SK-N-SH treated with all-trans-retinoic acid at 6 μM for 48 hours (cell line): ENCODE measurements at places on chromosomes 2 and 18.
A peak's percentile ranks its signal among the peaks of the same experiment; 100 is the strongest.

DNA sequence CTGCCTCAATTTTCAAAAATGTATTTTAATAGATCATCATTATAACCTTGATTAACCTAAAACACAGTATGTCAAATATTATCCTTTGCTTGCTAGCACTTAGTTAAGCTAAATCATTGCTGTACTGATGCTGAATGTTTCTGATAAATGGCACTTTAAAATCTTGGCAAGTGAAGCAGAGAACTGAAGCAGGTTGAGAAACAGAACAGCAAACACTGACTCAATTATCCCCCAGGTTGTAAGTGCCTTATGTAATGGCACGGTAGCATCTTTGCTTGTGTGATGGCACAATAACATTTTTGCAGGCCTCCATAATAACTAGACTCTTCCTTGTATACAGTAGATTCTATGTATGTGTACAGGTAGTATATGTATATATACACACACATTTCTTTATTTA is 33.8 kb downstream of the ARHGAP15 start:
- ATAC-seq: no peak

DNA sequence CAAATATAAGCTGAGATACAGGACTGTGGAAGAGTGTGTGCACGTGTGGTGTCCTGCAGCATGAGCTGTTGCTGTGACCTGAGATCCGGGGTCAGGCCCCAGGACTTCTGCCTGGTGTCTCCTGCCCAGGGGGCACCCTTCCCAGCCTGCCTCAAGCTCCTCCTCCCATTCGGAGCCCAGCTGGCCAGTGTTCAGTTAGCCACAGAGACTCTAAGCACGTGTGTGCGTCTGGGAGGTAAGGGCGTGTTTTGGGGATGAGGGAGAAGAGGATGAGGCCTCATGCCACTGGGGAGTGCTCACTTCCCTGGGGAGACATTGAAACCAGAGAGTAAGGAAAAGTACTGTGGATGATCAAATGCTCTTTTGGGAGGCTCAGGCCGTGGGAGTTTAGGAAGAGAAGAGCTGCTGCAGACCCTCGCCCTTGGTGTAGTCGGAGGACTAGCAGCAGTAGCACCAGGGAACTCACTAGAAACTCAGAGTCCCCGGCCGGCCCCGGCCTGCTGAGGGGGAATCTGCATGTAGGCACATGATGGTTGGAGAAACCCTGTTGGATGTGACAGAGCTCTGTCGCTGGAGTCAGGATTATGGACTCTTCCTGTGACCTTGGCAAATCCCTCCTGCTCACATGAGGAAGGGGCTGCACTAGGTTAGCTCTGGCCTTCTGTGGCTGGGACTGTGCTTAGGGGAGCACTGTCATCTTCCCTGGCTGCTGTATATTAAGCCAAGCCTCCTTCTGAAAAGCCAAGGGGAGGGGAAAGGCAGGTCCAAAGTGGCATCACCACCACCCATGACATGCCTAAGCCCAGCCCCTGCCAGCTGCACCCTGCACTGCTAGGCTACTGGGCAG is 231.1 kb downstream of the DYSF start:
- no peak for ATAC-seq

GRCh38 chr2:68799140-68800026 is 64.8 kb downstream of the ARHGAP25 start:
- peak; percentile 35; the same call in 1 of the 3 replicates for ATAC-seq

DNA sequence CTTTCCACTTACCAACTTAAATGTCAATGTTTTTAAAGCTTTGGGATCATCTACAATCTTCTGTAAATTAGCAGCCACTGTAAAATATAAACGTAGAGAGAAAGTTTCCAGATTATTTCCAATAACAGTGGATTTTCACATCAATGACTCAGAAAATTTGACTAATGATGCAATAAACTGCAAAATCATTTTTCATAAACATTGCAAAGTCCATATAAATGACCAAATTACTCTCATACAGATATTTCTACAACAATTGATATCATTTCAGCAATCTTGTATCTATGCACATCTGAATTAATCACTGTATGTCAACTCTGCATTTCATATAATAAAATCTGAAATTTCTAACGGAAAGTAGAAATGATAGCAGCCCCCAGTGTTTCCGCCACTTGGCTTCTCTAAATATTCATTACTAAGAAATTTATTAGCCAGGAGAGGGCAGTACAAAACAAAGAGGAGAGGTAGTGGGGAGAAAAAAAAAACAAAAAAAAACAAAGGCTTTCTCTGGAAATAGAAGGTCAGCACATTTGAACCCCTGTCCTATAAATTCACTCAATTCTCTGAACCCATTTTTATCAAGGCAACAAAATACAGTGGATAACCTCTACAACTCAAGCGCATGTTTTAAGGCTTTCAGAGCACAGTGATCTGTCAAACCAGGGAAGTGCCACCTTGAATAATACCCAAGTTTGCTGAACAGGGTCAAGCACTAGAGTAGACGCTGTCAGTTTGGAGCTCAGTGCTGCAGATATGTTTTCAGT is 282.6 kb downstream of the STK39 start:
- peak; percentile 60 for ATAC-seq

DNA sequence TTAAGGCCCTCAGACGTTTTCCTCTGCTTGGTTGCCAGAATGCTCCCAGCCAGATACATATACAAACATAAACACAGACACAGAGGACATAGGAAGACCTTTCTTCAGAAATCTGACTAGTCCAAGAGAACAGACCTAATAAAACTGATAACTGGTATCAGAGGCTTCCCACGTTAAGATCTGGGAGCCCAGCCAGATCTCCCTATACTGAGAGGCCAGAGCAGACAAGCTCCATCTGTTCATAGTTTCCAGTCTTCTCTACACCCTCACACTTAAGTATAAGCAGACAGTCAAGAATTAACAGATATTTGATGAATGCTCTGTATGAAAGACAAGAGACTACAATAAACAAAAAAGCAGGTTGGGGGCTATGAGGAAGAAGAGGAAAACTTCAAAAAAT is 240.5 kb upstream of the CHAC2 start:
- ATAC-seq: no peak

DNA sequence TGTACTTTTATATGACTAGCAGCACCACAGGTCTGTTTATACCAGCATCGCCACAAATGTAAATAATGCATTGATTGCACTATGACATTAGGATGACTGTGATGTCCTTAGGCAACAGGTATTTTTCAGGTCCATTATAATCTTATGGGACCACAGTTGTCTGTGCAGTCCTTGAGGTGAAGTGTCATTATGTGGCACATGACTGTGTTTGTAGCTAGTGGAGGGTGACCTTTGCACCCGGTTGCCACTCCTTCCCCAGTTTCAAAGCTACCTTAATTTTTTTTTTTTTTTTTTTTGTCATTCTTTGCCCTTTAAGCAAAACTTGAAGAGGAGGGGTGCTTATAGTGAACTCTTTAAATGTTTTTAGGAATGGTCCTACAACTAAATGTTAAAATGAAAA is 386.4 kb downstream of the THSD7B start:
- no peak for ATAC-seq

DNA sequence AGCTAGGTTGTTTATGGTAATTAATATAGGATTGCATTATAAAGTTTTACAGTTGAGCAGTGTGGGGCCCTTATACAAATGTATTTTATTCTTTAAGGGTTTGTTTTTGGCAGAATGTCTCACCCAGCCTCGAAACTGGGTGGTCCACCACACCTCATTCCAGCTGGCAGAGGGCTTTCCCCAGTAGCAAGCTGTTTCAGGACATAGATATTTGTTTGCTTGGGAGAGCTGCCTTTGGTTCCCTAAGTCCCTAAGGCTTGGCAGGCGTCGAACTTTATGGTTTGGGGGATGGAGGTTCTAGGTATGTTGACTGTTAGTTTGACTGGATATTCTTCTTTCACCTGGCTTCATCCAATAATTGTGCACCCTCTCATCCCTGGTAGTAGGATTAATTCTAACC is 205.9 kb downstream of the KCNS3 start:
- no peak for ATAC-seq

DNA sequence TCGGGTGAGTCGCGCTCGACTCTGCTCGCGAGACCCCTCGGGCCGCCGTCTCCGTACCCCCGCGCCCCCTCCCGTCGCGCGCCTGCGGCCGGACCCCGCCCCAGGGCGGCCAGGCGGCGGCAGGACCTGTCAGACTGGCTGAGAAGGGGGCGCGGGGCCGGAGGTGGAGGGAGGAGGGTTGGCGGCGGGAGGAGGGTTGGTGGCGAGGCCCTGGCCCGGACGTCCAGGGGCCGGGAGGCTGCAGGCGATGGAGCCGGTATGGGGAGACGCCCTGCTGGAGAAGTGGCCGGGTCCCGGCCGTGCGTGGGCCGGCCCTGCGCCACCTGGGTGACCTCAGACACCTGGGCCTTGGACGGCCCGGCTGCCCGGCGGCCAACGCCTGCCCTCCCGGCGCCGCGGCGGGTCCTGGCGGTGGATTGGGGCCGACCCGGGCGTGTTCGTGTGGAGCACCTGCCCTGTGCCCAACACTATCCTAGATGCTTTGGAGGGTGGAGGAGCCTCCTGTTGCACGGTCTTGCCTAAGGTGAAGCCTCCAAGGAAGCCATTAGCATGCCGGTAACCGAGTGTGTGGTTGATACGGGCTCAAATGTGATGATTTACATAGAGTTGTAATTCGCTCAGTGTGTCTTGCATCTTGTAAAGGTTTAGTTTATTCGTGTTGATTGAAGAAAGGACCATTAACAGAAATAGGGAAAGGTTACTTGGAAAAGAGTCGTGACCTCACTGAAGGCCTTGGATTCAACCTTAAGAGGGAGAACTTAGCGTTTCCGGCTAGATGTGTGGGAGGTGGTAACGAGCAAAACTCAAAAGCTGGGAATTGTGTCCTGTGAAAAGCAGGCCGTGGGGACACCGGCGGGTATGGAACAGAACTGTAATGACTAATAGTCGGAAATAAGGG is 550 bp downstream of the MYL12B start:
- peak; percentile 47 for ATAC-seq

GRCh38 chr18:36513556-36513955 is 216.0 kb downstream of the FHOD3 start:
- ATAC-seq: no peak

DNA sequence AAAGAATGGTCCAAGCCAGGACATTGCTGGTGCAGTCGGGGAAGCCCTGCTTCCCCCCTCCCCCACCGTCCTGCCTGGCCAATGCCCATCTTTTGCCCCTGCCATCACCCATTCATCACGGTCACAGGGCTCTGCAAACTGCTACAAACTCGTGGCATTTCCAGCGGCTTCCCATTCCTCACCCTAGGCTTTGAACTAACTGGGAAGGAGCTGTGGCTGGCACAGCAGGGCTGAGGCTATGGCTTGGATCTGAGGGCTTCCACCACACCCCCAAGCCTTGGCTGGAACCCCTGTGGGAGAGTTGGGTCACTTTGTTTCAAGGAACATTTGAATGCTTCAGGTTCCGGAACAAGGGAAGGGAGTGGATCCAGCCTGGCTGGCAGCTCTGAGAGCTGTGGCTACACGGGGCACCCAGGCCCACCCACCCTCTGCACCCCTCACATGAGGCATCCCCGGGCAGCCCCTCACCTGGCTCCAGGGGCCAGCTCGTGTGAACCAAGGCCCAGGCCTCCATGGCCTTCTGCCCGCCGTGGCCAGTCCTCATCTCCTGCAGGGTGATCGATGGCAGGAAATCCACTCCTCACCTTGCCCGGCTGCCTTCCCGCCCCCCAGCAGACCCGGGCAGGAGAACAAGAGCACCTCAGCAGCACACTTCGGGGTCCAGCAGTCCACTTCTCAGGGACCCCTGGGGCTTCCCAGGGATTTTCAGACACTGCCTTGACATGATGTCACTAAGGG is 58.8 kb upstream of the OTOS start:
- ATAC-seq: no peak

- ATAC-seq: no peak
Observed at GRCh38 chr2:8501061-8501720, 180.7 kb upstream of the ID2 start.

DNA sequence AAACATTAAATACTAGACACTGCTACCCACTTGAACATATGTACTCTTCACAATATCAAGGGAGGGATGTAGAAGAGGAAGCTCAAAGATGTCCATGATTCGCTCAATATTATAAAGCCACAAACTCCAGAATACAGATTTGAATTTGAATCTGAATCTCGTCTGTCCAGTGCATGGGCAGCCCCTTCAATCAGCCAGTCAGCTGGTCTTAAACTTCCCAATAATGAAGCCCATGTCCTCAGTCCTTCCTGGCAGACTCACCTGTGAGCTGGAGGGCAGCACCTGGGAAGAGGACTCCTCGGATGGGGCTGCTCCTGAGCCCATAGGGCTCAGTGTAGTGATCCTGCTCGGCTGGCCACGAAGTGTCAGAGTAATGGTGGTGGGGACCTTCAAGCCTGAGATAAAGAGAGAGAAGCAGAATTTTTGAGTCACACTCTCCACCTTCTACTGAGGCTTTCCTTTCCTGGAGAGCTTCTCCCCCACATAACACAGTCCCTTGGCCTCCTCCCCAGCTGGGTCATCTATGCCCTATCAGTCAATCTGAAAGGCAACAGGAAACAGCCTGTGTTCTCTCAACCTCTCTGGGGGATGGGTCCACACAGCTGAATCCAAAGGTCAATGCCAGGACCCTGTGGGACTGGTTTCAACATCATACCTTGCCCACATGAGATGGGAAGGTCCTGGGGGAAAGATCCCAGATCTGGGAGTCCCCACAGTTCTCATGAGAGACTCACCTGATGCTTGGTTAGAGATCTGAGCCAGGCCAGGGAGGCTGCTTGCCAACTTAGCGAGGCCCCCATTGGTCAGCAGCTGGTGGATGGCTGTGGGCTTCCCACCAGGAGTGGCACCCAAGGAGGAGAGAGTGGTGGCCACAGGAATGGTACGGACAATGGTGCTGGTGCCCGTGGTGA is 36.5 kb downstream of the KANSL3 start:
- ATAC-seq: no peak

DNA sequence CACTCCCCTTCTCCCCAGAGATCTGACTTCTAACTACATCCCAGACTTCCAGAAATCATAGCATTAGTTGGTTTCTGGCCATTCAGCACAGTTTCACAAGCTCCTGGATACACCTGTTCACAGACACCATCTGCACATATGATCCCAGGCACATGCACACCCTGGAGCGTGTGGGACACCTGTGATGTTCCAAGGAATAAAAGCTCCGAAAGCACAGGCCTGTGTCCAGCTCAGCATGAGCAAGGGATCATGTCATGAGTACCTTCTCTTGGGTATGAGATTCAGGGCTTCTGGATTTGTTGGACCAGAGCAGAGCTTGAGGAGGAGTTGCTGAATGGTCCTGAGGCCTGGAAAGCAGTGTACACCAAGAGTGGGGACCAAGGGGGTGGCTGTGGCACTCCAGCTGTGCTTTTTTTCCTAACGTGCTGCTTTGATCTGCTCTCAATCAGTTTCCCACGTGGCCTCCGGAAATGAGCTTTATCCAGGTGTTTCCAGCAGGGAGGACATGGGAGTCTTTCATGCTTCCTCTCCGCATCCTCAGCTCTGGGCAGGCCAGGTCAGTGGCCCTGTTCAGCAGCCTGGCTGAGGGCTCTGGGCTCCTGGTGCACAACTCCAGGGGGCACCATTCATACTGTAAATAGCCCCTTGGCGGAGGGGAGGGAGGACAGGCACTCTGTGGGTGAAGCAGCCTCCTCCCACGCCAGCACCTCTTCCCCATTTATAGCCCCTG is 1.8 kb downstream of the DYSF start:
- no peak for ATAC-seq

- no peak for ATAC-seq
Observed at GRCh38 chr18:44909191-44909719, 228.6 kb downstream of the SETBP1 start.
